ENCODE measurements at places on chromosomes 13 and 19.

DNA sequence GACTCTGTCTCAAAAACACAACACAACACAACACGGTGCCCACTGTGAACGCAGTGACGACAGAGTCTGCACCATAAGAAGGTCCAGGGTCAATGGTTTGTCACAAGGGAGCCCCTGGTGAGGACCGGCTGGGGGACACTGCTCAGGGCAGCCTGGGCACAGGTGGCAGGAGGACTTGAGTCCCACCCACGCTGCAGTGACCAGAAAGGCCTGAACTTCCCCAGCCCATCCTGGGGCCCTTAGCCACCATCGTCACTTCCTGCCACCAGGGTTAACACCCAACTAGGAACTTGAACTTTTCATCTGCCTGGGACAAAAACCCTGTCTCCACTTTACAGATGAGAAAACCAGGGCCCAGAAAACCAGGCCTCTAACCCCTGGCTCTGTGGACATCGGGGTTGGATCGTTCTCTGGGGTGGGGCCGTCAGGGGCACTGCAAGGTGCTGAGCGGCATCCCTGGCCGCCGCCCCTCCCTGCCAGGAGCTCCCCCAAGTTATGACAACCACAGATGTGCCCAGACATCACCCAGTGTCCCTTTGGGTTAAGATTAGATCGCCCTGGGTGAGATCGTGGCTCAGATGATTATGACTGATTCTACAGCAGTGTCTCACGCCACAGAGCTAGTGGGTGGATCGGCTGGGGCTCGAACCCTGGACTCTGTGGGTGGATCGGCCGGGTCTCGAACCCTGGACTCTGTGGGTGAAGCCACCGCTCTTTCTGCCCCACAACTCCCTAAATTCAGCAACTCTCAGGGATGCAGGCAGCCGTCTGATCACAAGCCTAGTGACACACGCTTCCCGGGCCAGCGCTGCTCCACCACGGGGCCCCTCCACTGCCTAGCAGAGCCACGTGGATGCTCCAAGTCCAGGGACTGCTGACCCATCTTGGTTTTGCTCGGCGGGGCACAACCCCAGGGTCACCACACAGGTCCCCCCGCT is 14.0 kb downstream of the MOB3A start:
- no peak for DNase-seq

GRCh38 chr13:76570510-76570971 is 315.7 kb downstream of the KCTD12 start:
- no peak for DNase-seq

- no peak for DNase-seq
Measured at GRCh38 chr19:50968716-50969412, 527 bp downstream of the KLK6 start.

- no peak for DNase-seq
Measured at GRCh38 chr13:39945226-39945625, 289.8 kb downstream of the COG6 start.

- DNase-seq, result no peak
Measured at GRCh38 chr19:2795827-2796658, 10.7 kb downstream of the THOP1 start.

GRCh38 chr19:7921302-7921966 is 1.3 kb downstream of the SNAPC2 start:
- DNase-seq, result no peak

DNA sequence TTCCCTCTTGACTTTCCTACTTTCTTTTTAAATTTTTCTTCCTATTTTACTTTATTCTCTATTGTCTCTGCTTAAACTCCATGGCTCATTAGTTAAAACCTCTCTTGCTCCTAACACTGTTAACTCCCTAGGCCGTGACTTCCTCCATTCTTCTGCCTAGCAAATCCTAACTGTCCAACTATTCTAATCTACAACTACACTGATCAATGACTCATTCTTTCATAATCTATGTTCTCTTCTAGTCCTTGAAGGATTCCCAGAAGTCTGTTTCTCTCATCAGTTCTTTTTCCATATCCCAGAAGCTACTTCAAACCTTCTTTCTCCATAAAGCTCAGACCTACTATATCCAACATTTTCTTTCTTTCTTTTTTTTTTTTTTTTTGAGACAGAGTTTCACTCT is 66.9 kb downstream of the MICU2 start:
- DNase-seq, result no peak

GRCh38 chr19:14516746-14517438 is 1.3 kb downstream of the DNAJB1 start:
- no peak for DNase-seq

DNA sequence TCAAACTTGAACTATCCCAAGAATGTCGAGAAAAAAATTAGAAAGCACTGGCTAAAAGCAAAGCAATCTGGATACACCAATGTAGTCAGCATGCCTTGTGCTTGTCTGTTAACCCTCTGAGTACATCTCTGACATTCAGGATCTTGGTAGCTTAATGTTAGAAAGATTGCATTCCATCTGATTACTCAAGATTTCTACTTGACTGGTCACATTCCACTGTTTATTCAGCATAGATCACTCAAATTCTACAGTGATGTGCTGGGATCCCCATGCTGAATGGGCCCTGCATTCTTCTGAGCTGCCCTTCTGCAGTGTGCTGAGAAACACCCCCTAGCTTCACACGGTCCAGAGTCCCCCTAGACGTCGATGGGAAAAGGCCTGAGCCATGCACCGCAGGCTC is 295.4 kb upstream of the MAB21L1 start:
- no peak for DNase-seq

- DNase-seq, result no peak
Measured at GRCh38 chr19:52028780-52029123, 573 bp upstream of the ZNF614 start.

DNA sequence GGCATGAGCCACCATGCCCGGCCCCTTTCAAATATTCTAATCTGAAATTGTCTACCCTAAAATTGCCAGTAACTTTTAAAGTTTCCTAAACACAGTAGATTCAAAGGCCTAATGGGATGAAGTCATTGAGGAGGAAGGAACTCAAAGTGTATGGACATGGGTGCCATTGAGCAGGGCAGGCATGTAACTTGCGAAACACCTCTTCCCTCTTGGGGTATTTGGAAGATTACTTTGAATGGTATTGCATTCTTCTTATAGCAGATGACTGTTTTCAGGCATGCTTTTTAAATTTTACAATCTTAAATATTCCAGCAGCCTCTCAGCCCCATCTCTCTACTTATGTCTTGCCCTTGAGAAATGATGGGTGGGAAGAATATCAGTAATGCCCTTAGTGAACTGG is 21.0 kb downstream of the TM9SF2 start:
- DNase-seq, result no peak

- no peak for DNase-seq
Measured at GRCh38 chr19:55304279-55304978, 20.6 kb downstream of the BRSK1 start.

DNA sequence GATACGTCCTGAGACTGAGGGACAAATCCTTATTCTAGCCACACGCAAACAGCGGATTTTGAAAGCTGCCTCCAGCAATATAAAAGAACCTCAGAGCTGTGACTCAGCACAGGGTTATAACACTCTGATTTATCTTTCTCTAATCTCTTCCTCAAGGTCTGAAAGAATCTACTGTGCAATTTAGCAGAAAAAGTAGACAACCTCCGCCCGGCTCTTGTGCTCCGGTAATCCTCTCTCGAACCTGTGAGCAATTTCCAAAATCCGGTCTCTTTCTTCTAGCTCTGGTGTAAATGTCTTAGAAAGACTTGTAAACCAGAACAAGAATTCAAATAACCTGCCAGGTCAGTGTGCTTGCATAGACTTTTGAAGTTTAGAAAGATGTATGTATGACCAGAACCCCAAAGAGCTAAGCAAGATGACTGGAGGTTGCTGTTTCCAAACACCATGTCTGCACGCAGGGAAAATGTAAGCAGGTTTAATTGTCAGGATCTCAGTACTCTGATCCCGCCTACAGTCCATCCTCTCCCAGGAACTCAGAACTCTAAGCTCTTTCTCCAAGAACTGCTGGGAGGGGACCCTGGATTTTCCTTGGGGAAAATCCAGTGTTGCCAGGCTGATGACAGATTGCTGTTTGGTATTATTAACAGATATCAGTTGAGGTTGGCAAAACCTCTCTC is 338.1 kb downstream of the RFC3 start:
- DNase-seq, result no peak

GRCh38 chr19:30593356-30593755 is 221.2 kb downstream of the ZNF536 start:
- no peak for DNase-seq

DNA sequence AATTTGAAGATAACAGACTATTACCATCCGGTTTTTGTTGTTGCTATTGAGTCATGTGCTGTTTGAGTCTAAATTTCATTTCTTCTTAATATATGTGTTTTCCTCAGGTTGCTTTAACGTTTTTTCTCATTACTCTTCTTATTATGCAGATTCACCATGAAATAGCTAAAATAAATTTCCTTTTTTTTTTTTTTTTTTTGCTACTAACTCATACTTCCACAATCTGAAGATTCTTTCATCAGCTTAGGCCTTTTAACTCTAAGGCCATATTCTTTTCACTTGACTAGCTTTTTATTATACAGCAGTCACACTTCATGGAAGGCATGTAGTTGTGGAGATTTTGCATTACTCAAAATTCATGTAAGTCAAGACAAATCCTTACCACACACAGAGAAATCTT is 23.9 kb upstream of the RCBTB2 start:
- DNase-seq, result no peak

DNA sequence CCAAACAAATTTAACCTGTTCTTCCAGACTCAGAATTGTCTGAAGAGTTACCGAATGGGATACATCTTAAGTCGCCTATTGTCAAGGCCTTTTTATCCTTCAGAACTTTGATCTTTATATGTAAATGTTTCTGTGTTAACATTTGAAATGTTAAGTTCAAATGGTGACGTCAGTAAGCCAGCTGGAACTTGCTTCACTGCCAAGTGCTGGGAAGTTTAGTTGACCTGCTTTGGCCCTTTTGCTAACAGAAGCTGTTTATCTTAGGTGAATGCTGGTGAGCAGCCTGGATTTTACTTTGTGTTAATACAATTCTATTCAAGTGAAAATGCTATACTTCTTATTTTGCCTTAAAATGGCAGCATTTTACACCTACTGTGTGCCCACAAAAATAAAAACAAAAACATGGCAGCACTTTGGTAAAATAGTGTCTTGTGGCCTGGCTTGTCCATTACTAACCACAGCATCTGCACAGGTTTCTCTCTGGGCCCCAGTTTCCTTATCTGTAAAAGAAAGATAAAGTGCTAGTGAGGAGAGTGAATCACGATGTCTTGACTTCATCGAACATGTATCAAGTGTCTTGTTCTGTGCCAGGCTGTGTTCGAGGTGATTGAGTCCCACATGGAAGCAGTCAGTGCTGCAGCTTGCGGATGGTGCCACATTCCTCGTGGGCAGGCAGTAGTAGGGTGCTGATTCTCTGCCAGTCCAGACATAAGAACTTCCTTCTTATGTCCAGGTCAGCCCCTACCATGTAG is 2.2 kb downstream of the NAXD start:
- DNase-seq, result no peak

- no peak for DNase-seq
Measured at GRCh38 chr13:48646791-48647190, 6.9 kb upstream of the CYSLTR2 start.

- no peak for DNase-seq
Measured at GRCh38 chr19:2250766-2251105, 1.6 kb downstream of the AMH start.

- no peak for DNase-seq
Measured at GRCh38 chr19:55647732-55648584, at the start of gene CCDC106. CCDC106 (plus strand) TSS chr19:55648212; CDS start chr19:55649047, 835 bp downstream.

GRCh38 chr19:58328999-58329398 is 2.2 kb downstream of the ZSCAN22 start:
- DNase-seq, result no peak

DNA sequence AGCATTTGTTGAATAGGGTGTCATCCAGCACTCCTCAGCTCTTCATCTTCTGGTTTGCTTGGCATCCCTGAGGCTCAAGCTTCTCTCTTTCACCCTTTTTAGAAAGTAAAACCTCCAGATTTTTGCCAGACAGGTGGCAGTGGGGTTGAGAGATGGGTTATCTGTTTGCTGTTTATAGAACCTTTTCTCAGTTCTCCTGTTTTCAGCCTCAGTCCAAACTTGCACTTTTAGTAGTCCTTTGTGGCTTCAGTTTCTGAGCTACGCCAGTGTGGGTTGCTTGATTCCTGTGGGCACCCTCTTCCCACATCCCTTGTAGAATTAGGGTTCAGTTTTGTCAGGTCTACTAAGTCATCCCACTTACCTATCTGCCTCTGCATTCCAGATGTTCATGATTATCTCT is 147.9 kb downstream of the PAN3 start:
- DNase-seq, result no peak

GRCh38 chr19:45767881-45768654 is 984 bp downstream of the SIX5 start:
- peak; percentile 86 for DNase-seq

- no peak for DNase-seq
Measured at GRCh38 chr13:90867336-90867683, 480.2 kb upstream of the MIR17HG start.

DNA sequence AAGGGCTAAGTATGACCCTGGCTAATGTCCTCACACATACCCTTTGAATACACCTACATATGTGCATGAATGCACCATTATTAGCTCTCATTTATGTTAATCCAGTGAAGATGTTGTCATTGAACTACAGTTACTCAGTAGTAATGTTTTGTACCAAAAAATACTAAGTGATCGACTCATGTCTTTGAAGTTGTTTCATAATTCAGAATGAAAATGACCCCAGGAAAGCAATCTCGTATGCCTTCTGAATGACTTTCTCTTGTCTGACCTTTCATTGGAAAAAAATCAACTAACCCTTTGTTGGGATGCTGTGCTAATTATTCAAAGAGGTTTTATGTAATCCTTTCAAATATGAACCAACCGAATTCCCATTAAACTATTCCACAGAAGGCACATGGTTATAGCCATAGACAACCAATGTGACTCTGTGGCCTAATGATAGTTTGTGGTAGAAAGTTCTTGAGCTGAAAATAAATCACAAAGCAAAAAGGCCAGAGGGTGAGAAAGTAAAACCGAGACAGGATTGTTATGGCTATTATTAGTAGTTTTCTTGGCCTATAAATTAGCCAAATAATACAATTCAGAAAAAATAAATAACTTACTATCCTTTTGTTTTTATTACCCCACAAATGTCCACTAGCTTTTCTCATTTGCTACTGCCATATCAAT is 86.8 kb upstream of the STARD13 start:
- no peak for DNase-seq

DNA sequence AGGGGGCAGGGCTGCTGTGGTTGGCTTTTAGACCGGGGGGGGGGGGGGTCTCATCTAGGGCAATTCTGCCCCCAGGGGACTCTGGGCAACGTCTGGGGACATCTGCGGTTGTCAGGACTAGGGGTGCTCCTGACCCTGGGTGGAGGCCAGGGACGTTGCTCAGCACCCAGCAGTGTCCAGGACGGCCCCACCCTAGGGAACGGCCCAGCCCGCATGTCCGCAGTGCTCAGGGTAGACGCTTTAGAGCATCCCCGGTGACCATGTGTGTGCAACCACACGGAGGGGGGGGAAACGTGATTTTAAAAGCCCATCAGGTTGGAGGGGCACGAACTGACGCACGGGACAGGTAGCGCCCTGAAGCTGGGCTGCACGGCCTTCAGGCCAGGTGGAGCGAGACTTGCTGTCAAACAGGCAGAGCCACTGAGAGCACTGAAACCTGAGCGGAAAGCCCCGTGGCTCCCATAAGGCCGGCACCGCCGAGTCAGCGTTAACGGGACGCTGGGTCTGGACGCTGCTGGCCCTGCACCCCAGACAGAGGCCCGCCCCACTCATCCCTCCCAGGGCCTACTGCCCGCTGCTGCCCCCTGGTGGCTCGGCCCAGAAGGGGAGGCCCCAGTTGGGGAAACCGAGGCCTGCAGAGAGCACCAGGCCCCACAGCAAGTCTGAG is 8.3 kb downstream of the CACTIN start:
- peak; percentile 34 for DNase-seq

All from RWPE2 (cell line).